Right renal cortex interstitium (tissue), 3 donors: ENCODE measurements at places on chromosomes 2 and 18. TPM values are rescaled to one million over a fixed set of nuclear protein-coding genes. Genes with fewer than 3 reads are reported as not detected.

UGT1A9 gene
- polyA plus RNA-seq, result 6.9 TPM

ADRA2B gene
- 2.5 TPM for polyA plus RNA-seq

DLGAP1 gene
- polyA plus RNA-seq, result 4.8 TPM

DQX1 gene
- 0.08 TPM for polyA plus RNA-seq

ERBB4 gene
- 60.8 TPM for polyA plus RNA-seq

TYW5 gene
- polyA plus RNA-seq, result 13.2 TPM

FTCDNL1 gene
- 1.8 TPM for polyA plus RNA-seq

DNA sequence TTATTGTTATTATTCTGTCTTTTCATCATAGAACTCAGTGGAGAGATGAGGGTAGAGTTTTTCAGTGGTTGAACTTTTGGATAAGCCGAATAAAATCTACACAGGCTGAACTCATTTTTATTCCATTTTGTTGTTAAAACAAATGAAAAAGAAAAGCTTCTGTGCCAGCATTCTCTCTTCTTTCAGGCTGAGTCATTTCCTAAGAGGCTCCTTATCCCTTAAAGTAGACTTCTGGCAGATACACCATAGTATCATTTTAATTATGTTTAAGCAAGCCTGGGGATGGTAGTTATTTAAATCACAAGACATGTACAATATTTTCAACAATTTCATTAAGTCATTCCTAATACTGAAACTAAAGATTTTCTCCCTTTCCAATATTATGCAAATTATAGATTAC, 1364.0 kb upstream of the NRXN1 start:
- DNase-seq, result no peak

DNA sequence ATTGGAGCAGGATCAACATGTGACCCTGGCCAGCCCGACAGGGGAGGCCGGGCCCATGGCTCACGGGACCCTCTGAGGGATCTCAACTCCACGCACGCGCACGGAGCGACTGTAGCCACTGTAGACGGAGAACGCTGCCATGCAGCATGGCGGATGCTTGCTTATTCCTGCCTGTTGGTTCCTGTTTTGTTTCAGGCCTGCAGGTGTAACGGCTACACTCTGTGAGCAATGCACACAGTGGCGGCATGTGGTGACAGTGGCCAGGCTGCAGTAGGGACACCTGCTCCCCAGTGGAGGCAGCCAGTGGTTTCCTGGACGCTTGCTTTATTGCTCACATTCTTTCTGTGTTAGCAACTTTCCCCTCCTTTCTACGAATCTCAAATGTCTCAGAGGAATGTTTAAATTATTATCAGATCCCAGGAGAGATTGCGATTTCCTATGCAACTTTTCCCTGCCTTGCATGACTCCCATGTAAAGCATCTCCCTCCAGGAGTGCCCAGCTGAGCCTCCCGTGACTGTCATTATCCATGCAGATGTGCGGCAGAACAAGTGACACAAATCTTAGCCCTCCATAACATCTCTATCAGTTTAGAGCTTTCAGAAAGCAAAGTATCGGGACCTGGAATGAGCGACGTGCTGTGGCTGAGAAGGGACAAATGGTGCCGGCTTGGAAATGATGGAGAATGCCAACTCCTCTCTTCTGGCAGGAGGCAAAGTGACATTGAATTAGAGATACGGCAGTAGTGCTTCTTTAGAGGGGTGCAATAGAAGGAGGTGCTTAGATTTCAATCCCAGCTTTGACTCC, 209.7 kb downstream of the ASB1 start:
- DNase-seq, result no peak

DNA sequence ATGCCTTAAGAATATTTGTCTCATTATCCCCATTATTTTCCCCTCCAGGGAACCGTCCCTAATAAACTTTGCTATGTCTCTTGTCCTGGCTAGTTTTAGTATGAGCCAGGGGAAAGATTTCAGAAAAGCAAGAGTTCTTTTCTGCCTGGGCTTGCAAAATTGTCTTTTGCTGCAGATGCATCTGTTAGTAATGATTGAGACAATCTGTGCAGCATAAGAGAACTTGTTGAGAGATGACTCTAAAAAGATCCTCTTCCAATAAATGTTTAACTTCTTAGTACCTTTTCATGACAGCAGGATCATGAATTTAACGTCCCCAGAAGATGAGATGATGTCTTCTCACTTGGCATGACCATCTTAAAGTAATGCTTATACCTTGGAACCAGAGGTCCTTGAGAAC, 172.5 kb upstream of the CREB1 start:
- no peak for DNase-seq

DNA sequence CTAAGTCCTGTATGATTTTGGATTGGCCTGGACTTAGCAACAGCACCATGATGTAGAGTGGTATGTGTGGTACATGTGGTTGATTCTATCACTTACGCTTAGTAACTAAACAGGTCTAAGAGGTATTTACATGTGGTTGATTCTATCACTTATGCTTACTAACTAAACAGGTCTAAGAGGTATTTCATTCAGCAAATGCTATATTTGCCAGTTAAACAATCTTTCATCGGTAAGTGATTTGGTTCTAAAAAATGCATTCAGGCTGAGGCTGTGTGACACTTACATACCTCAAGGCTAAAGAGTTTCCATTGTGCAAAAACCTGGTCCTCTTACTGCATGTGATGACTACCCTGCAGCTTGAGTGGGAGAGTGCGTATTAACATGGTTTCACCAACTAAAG, 13.1 kb downstream of the EIF4E2 start:
- DNase-seq, result no peak

DNA sequence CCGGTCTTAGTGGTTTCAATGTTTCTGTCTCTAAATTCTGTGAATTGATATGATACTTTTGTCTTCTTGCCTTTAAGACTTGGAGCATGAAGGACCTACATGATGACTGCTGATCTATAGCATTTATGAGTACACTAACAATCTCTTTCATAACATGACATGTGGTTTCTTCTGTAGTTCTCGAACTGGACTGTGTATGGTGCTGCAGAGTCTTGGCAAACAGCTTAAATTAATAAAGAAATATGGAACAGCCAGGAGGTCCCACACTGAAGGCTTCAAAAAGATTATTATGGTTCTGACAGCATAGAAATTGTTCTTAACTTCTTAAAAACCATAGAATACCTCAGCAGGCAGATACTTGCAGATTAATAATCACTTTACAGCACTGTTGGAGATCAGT, 145.0 kb downstream of the DCC start:
- no peak for DNase-seq

GRCh38 chr2:6747433-6747832, 118.3 kb downstream of the CMPK2 start:
- DNase-seq, result no peak

DNA sequence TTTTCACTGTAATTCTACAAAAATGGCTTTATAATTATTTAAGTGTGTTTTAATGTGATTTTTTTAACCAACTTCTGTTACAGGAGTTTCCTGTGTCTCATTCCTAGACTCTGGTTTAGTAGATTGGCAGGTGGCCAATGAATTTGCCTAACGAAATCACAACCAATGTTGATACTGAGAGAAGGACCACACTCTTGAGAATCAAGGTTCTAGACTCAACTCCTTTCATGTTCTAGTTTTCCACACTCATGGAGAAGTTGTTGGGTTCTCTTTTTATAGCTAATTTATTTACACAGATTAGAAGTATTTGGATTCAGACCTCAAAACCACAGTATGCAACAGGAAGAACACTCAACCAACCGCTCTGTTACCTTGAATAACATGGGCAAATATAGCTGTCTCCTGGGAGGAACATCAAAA, 22.6 kb upstream of the USP34 start:
- no peak for DNase-seq

- no peak for DNase-seq
These were observed 8.6 kb downstream of the LYPD6B start for GRCh38 chr2:149047118-149047517.

GRCh38 chr2:177662895-177663294, 270.3 kb downstream of the AGPS start:
- DNase-seq, result no peak

DNA sequence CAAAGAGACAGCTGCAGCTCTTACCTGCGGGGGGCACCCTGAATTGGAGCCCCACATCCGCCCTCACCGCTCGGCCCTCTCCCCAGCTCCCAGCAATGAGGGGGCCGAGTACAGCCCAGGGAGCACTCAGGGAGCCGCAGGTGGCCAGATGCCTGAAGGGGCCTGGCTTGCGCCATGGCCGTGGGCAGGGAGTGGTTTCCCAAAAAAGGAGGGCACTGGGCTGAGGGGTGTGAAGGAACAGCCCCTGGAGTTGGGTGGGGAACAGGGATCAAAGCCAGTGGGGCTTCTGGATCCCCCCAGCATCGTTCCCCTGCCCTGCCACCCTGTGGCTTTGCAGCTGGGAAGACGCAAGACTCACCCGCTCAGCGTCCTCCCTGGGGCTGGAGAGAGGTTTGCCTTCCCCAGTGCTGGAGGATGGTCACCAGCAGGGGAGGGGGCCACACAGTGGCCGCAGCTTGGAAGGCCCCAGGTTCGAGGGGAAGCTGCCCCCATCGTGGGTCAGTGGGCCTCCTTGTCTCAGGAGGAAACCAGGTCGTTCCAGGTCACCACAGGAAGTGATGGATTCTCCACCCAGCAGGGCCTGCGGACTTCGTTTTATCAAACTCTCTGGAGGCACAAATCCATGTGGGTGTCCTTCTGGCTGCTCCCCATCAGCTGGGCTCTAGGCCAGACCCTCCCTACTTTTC, 68.2 kb upstream of the HPCAL1 start:
- no peak for DNase-seq

GRCh38 chr2:204486805-204487204, 58.5 kb upstream of the PARD3B start:
- no peak for DNase-seq
